Activated CD4-positive, alpha-beta T cell treated with anti-CD3 and anti-CD28 coated beads, Interleukin-2, amount 10 ng/mL, durations not matched to agents 24 days and 14 days (primary cell): ENCODE measurements at places on chromosomes 5 and 9. TPM values are rescaled to one million over a fixed set of nuclear protein-coding genes. Genes with fewer than 3 reads are reported as not detected.
A peak's percentile ranks its signal among the peaks of the same experiment; 100 is the strongest.

DNA sequence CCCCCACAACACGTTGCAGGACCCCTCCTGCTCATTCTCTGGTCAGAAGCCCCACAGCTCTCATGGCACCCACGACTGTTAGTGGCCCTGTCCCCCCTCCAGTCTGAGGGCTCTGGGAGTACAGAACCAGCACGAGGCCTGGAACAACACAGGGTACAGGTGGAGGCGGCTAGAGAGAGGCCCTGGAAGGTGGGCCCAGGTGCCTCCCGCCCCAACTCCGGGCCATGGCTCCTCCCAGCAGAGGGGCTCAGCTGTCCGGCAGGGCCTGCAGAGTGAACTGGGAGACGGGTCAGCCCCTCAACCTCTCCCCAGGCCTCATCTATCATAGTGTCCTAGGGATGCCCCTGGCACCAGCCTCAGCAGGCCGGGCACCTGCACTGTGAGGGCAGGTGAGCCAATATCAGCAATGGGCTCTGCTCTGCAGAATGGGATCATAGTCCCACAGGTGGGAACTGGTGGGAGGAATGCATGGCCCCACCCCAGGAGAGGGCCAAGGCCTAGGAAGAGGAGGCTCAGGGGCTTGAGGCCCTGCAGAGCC lies 58.6 kb downstream of the BARX1 start:
- no peak for DNase-seq
- H3K4me1 ChIP-seq = peaks cover 9% of the 10 kb centered on the region
- H3K4me3 ChIP-seq = no peak overlapping the region
- no peaks in the 10 kb centered on the region for H3K27me3 ChIP-seq
- no peak overlapping the region for H3K27ac ChIP-seq

GRCh38 chr9:94097788-94098414 lies 13.6 kb downstream of the PTPDC1 start:
- H3K36me3 ChIP-seq = no peaks in the 10 kb centered on the region
- no peak overlapping the region for H3K4me3 ChIP-seq
- H3K4me1 ChIP-seq = peaks cover 3% of the 10 kb centered on the region
- DNase-seq = no peak
- H3K27ac ChIP-seq = no peak overlapping the region

DNA sequence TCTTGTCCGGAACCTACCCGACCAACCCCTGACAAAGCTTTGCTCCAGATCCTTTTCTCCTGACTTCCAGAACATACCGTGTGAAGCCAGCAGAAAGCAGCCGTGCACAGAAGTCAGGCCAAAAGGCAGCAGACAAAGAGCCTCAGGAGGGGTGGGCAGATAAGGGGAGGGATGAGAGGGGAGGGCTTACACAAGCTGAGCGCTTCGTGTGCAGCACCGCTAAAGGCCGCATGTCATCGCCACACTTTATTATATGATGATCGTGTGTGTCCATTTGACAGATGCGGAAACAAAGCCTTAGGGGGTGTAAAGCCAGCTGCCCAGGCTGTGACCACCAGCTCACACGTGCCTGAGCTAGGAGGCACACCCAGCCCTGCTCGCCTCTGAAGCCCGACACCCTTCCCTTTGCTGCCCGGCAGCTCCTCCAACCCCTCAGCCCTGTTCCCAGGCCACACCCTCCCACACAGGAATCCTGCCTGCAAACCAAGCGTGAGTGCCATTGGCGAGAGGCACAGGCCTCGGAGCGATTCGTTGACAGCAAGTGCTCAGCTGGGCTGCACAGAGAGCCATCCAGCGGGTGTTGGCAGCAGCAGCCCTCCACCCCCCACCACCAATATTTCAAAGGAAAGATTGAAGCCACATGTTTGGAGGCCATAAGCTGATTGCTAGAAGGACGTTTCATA lies 170.5 kb upstream of the SMIM23 start:
- H3K27me3 ChIP-seq = no peaks in the 10 kb centered on the region
- no peak for DNase-seq
- no peaks in the 10 kb centered on the region for H3K4me1 ChIP-seq
- no peak overlapping the region for H3K4me3 ChIP-seq
- H3K36me3 ChIP-seq = no peaks in the 10 kb centered on the region

The BHMT2 gene
- not detected in 2 replicates for total RNA-seq

The C5orf58 gene
- not detected in 2 replicates for total RNA-seq

GRCh38 chr5:159503236-159503635 lies 172.9 kb upstream of the IL12B start:
- H3K4me3 ChIP-seq = no peak overlapping the region
- H3K27ac ChIP-seq = no peak overlapping the region
- H3K27me3 ChIP-seq = peaks cover 8% of the 10 kb centered on the region
- H3K4me1 ChIP-seq = no peaks in the 10 kb centered on the region
- DNase-seq = no peak
- no peaks in the 10 kb centered on the region for H3K36me3 ChIP-seq

DNA sequence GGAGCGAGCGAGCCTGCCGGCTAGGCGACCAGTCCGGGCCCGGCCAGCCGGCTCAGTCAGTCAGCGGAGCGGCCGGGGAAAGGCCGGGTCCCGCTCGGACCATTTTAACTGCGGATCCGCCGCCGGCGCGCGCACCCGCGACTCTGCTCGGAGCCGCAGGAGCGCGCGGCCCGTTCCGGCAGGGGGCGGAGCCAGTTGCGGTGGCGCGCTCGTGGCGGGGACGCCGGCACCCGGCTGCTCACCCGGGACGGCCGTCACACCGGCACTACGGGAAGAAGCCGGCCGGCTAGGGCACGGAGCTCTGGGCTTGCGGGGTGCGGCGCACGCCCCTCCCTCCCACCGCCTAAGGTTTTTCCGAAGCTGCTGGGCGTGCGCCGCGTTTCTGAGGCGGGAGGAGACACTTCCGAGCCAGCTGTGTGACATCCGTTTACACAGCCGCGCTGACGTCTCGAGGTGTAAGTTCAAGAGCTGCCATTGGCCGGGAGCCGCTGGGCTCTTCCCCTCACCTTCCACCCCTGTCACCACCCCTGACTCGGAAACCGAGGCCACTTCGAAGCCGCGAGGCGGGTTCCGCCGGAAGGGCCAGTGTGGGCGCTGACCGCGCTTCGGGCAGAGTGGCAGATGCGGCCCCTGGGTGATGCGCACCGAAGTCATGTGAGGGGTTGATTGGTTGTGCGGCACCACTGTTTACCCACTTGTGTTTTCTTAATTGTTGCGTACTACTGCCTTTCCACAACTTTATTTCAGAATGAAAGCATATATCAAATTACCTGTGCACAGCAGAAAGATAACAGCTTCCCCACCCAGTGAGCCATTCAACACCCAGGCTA lies at the start of gene FBXL17:
Gene FBXL17 (minus strand): TSS at position 145 of the 830 bp plus-strand sequence.
- peaks cover 6% of the 10 kb centered on the region for H3K36me3 ChIP-seq
- H3K4me3 ChIP-seq = peak within 1 kb of the TSS; percentile 84
- no peaks in the 10 kb centered on the region for H3K27me3 ChIP-seq

The C9orf50 gene
- total RNA-seq = not detected in 2 replicates

DNA sequence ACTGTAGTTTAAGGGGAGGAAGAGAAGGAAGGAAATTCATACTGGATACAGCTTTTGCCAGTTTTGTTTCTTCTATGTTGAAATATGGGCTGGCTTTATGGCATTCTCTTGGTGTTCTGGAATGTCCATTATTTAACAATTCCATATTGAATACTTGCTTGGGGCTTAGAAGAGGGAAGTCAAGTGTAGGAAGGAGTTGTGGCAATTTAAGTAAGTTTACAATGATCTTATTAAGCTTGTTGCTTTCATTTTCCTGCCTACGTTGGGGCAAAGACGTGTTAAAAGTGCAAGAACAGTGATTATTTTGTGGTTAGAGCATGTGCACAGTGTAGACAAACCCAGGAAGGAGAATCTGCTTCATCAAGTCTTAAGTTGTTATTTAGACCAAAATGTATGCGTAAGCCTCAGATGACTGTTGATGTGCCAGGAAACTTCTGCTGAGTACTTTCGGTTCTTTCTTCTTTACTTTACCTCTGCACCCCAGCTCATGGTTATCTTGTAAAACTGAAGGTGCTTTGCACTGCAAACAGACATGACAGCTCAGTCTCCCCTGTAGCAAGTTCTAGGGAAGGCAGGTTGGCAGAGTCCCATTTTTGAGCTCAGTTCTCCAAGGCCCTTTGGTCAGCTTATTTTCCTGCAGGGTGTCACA lies 75.8 kb downstream of the F2RL2 start:
- peak; percentile 89 for DNase-seq
- peak overlapping the region; percentile 95 for H3K27ac ChIP-seq
- H3K4me3 ChIP-seq = peak overlapping the region; percentile 80
- peaks cover 13% of the 10 kb centered on the region for H3K36me3 ChIP-seq
- peaks cover 70% of the 10 kb centered on the region for H3K4me1 ChIP-seq

DNA sequence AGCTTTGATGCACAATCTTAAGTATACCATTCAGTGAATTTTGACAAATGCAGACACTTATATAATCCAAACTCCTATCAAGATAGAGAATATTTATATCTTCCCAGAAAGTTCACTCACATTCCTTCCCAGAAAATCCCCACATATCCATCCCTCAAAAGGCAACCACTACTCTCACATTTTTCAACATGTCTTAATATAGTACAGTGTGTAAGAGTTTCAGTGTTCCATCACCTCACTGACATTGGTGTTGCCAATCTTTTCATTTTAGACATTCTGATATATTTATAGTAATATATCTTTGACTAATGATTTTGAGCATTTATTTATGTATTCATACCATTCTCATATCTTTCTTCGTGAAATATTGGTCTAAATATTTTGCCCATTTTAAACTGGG lies 38.1 kb upstream of the JAK2 start:
- no peaks in the 10 kb centered on the region for H3K27me3 ChIP-seq
- no peak for DNase-seq

DNA sequence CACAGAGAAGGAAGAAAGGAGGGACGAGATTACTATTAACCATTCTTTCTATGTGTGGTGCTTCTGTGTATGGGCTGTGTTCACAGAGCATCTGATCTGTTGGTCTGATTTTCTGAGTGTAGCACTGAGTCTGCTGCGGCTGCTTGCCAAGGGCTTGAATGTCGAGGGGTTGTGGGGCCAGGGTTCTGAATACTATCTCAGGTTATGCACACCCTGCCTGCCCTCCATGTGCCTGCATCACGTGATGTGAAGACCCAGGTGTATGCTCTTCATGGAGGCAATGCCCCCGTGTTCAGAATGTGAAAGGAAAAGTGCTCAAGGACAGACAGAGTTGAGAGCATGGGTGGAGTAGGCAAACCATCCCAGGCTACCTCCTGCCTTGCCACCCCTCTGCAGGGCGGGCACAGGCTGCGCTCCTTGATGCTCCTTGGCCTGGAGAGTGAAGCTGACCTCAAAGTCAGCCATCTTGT lies 254.9 kb downstream of the FANCC start:
- DNase-seq = no peak
- no peaks in the 10 kb centered on the region for H3K27me3 ChIP-seq
- H3K4me1 ChIP-seq = no peaks in the 10 kb centered on the region
- H3K27ac ChIP-seq = no peak overlapping the region

The CDKN2B-AS1 gene
- total RNA-seq = 0.42 and 0.78 TPM in 2 replicates

DNA sequence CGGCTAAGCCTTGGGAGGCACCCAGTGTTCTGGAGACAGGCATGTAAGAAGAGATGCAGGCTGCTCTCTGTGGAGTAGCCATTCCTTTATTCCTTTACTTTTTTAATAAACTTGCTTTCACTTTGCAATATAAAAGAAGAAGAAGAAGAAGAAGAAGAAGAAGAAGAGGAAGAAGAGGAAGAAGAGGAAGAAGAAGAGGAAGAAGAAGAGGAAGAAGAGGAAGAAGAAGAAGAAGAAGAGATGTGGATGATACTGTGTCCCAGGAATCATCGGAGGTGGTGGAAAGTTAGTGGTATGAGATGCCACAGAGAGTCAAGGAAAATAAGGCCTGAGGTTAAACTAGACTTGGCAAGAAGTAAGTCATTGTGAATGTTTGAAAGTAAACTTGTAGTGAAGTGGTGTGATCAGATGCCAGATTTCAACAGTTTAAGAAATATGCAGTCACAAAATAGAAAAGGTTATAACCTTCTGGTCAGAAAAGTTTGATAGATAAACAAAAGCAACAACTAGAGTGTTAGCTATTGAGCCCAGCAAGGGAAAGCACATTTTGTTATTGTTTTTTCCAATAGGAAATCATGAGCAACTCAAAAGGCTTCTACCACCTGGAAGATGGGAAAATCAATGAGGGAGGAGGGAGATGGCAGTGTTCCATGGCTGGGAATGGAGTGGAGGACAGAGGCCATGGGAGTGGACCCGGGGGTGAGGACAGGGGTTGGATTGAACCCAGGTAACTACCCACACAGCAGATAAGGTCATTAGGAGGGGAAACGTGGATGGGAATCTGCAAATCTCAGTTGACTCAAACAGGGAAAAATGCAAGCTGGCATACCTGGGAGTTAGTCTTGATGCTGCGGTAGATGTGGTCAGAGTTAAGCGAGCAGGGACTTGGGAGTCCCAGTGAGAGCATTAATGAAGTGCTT lies 16.8 kb downstream of the AOPEP start:
- no peaks in the 10 kb centered on the region for H3K27me3 ChIP-seq
- DNase-seq = no peak
- H3K4me1 ChIP-seq = no peaks in the 10 kb centered on the region
- peaks cover 21% of the 10 kb centered on the region for H3K36me3 ChIP-seq
- no peak overlapping the region for H3K27ac ChIP-seq

The PCDHAC1 gene
- total RNA-seq = not detected in 2 replicates

GRCh38 chr9:134100040-134100439 lies 32.2 kb upstream of the BRD3 start:
- no peak overlapping the region for H3K27ac ChIP-seq
- no peaks in the 10 kb centered on the region for H3K36me3 ChIP-seq
- no peak for DNase-seq

GRCh38 chr5:94471521-94471920 lies 146.9 kb downstream of the KIAA0825 start:
- no peaks in the 10 kb centered on the region for H3K27me3 ChIP-seq
- H3K36me3 ChIP-seq = no peaks in the 10 kb centered on the region
- no peak for DNase-seq

The FKBP15 gene
- total RNA-seq = 33.9 and 36.7 TPM in 2 replicates

DNA sequence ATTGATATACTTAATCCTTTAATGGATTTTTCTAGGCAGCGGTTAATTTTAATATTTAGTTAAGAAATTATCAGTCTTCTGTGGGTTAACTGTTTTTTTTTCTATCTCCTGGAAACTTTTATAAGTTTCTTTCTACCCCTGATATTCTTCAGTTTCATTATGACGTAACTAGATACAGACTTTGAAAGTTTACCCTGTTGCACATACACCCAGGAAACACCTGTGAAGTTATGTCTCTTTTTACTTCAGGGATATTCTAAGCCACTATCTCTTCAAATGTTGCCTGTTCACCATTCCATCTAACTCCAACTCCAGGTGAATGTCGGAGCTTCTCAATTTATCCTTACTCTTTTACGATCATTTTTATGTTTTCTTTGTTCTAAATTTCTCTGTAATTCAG lies 329.0 kb downstream of the ICE1 start:
- DNase-seq = no peak
- no peak overlapping the region for H3K27ac ChIP-seq
- H3K36me3 ChIP-seq = no peaks in the 10 kb centered on the region
- no peak overlapping the region for H3K4me3 ChIP-seq

DNA sequence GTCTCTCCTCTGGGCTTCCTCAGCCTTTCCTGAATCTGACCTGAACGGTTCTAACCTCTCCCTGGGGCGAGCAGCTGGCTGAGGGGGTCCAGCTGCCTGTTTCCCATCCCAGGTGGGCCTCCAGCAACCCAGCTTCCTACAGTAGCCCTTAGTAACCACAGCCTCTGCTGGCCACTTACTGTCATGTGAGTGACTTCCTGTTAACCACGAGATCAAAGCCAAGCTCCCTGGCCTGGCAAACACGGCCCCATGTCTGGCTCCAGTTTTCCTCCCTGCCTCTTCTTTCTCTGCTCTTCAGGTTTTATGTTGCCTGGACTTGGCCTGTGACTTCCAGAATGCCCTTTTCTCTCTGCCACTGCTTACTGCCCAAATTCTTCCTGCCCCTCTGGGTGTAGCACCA lies 47.2 kb upstream of the DAB2IP start:
- H3K36me3 ChIP-seq = no peaks in the 10 kb centered on the region
- DNase-seq = no peak
- no peak overlapping the region for H3K27ac ChIP-seq
- no peak overlapping the region for H3K4me3 ChIP-seq
- peaks cover 6% of the 10 kb centered on the region for H3K4me1 ChIP-seq
- peaks cover 30% of the 10 kb centered on the region for H3K27me3 ChIP-seq
